Fibroblast of gingiva (primary cell): ENCODE measurements at places on chromosomes 3 and 15.
A peak's percentile ranks its signal among the peaks of the same experiment; 100 is the strongest.

- DNase-seq: no peak
Observed at GRCh38 chr3:63364910-63365309, 86.8 kb downstream of the SYNPR start.

DNA sequence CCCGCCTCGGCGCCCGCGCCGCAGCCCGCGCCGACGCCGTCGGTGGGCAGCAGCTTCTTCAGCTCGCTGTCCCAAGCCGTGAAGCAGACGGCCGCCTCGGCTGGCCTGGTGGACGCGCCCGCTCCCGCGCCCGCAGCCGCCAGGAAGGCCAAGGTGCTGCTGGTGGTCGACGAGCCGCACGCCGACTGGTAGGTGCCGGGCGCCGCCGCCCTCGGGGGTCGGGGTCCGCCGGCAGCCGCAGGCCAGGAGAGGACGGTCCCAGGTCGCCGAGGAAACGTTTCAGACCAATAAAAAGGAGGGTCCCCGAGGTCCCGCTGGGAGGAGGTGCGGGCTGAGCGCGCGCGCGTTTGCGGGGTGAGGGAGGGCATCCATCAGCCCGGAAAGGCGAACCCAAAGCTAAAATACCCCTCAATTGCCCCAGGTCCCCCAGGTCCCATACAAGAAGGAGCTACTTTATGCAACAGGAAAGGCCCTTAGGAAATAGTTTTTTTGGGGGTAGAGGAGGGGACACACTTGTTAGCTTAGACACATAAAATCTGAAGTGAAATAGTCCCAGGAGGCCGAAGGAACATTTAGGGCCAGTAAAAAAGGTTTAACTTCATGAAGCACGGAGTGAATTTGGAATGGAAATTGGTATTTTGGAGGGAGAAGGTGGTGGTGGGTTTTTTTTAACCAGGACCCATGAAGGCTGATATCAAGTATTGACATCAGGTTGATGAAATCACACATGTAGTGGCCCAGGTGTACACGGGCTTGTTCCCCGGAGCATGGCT lies 739 bp downstream of the SYN2 start:
- DNase-seq: no peak

GRCh38 chr15:39798382-39798781 lies 15.7 kb upstream of the FSIP1 start:
- DNase-seq: no peak

DNA sequence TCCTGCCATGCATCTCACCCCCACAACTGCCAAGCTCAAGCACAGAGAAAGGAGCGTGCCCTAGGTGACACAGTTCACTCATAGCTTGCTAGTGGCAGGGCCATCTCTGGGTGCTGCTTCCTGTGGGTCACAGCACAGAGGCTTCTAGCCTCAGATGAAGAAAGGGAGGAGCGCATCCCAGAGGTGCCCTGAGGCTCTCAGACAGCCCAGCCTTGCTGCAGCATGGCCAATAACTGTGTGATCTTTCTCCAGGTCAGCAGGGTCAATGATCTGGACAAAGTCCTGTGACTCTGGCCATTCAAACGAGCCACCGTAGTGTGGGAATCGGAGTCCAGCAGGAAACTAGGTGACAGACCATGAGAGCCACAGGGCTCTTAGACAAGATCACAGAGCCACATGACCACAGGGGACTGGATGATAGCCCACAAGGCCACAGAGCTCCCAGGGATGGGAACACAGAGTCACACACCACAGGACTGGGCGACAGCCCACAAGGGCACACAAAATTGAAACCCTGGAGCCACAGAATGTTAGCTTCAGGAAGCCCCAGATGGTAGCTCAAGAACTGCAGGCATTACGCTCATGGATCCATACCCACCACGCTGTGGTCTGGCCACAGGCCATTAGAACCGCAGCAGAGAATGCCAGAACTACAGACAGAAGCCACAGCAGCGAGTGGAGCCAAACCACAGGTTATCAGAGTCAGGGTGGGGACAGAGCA lies 25.9 kb upstream of the GRIP2 start:
- DNase-seq: no peak

DNA sequence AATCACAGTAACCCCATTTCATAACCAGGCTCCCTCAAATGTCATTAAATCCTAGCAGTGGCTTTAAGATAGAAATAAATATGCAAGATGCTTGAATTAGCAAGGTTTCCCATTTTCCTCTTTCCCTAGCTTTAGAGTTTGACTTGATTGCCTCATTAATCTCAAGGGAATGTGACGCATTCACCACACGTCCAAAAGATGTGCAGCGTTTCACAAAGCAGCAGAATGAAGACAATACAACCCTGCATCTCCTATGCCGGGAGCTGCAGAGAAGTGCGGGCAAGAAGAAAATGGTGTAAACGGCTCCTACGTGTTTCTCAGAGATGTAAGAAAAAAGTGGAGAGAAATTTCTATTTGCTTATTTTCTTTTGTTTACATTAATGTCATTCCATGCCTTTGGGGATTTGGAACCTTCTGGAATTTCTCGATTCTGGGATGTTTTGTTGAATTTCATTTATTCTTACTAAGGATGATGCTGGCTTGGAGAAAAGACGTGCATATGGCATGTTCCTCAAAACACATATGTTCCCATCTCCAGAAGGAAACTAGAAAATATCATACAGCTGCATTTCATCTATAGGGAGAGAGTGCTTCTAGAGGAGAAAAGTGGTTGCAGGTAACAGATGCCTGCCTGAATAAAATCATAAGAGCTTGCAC lies 27.8 kb upstream of the FRMD4B start:
- peak; percentile 16 for DNase-seq

DNA sequence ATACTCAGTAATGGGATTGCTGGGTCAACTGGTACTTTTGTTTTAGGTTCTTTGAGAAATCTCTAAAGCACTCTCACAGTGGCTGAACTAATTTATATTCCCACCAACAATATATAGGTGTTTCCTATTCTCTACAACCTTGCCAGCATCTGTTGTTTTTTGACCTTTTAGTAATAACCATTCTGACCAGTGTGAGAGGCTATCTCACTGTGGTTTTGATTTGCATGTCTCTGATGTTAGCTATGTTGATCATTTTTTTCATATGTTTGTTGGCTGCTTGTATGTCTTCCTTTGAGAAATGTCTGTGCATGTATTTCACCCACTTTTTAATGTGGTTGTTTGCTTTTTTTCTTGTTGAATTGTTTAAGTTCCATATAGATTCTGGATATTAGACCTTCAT lies 98.2 kb upstream of the DCBLD2 start:
- DNase-seq: no peak

DNA sequence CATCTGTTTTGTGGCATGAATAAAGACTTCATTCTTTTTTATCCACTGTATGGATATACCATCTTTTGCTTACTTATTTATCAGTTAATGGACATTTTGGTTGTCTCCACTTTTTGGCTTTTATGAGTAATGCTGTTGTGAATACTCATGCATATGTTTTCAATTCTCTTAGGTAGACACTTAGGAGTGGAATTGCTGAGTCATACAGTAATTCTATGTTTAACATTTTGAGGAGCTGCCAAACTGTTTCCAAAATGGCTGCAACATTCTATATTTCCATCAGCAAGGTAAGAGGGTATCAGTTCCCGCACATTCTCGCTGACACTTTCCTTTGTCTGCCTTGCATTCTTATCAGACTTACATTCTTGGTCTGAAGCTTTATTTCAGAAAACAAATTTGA lies 191.1 kb downstream of the WNT5A start:
- peak; percentile 70 for DNase-seq

DNA sequence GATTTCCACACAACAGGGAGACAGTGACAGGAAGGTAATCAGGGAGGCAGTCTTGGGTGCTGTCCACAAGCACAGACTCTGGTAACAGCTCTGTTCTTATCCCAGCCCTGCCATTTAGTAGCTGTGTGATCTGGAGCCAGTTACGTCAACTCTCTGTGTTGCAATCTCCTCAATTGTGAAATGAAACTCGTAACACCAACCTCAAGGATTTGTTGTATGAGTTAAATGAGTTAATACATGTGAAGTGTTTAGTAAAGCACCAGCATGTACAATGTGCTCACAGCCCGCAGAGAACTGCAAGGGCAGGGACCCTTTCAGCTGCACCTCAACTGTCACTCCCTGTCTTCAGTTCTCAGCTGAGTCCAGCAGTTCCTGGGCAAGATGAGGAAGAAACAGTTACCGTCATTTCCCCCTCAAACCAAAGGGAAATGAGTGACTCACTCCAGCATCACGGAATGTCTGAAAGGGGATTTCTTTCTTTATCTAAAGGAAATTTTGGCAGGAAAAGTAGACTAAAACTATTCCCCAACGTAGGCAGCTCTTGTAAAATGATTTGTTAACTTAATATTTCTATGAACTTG lies 39.9 kb upstream of the MB21D2 start:
- peak; percentile 90 for DNase-seq

GRCh38 chr3:175356899-175357324 lies 497.8 kb downstream of the NAALADL2 start:
- DNase-seq: peak; percentile 3

GRCh38 chr3:34301313-34301712 lies 502.9 kb downstream of the PDCD6IP start:
- DNase-seq: no peak

- peak; percentile 5 for DNase-seq
Observed at GRCh38 chr3:182682263-182683241, 110.8 kb upstream of the ATP11B start.

DNA sequence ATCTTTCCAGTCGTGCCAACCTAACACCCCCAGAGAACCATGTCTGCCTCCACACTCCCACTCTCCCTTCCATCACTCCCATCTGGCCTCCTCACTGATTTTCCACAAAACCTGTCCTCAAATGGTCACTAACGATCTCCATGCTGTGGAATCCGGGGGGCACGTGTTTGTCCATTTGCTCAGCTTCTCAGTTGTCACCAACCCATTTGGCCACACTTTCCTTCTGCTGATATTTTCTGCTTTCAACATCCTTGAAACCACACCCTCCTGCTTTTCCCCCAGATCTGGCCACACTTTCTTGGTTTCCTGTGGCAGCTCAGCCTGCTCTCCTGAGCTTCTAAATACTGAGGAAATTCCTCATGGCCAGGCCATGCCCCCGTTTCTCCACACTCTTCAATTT lies 257.2 kb upstream of the NSMCE3 start:
- no peak for DNase-seq

DNA sequence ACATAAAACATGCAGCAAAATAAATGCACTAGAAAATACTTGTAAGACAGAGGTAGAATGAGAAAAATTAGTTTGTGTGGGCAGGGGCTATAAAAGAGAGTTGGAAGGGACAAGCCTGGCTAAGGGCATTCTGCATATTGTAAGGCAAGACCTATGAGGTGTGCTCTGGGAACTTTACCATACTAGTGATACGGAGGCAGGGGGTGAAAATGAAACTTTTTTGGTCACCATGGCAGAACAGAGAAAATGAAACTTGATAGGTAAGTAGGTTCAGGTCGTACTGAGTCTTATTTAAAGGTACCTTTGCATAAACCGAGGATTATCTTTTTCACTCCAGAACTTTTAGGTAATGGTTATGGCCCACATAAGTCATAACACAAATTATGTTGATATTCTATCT lies 74.7 kb upstream of the ACKR4 start:
- DNase-seq: no peak

DNA sequence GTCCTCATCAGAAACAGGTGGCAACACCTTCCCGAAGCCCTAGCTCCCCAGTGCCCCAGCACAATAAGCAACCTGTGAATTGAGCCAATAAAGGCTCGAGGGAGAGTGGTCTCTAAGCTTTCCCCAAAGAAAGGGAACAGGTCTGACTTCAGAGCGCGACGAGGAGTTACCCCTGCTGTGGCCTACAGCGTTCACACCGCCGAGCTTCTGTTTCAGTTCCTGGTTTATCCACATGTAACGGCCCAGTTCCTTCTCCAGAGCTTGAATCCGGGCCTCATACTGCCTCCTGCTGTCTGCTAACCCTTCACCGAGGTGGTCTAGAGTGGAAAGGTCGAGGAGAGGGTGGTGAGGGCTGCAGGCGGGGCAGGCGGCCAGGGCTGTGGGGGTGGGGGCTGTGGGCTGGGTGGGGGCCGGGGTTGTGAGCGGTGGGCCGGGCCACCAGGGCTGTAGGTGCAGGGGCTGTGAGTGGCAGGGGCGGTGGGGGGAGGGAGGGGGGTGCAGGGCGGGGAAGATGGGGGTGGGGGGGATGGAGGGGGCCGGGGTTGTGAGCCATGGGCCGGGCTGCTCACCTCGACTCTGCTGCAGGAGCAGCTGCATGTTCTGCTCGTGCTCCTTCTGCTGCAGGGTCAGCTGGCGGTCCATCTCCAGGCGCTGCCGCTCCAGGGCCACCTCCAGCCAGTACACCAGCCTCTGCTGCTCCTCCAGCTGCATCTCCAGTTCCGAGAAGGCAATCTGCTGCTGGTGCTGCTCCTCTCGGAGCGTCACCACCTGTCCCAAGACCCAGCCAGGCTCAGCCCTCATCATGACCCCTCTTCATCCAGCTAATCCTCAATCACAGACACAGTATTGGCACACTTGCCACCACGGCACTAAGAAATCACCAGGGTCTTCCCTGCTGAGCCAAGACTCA lies 26.2 kb downstream of the KIF7 start:
- DNase-seq: no peak

DNA sequence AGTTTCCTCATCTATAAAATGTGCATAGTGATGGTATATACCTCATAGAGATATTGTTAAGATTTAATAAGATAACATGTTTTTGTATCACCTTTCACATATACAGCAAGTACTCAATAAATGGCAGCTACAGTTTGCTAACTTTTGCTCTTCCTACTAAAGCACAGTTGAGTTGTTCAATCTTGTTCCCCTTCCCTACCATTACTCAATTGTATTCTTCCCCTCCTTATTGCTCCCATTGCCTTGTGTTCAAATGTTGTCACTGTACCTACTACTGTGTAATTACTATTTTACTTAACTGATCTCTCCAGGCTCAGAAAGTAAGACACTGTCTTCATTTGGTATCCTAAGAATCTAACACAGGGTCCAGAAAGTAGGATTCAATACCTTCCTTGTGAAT lies 5.5 kb downstream of the CD47 start:
- DNase-seq: no peak

- DNase-seq: no peak
Observed at GRCh38 chr3:170962411-170962810, 54.0 kb upstream of the EIF5A2 start.

GRCh38 chr3:29583861-29584260 lies 303.0 kb downstream of the RBMS3 start:
- no peak for DNase-seq

DNA sequence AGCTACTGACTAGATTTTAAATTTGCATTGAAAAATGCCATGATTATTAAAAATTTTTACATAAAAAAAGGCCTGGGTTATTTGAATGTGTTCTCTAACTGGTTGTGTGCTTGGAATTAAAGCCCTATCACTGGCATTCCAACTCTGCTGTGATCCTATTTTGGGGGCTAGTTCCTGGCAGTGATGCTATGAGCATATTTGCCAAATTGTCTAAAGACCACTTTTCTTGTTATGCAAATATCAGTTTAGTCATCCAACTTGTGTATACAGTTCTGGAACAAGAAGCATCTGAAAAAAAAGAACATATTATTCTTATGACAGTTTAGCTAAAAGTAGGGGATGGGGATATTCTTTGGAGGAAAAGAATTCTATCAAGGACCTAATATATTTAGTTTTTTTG lies 243.4 kb upstream of the ZNF717 start:
- peak; percentile 25 for DNase-seq

DNA sequence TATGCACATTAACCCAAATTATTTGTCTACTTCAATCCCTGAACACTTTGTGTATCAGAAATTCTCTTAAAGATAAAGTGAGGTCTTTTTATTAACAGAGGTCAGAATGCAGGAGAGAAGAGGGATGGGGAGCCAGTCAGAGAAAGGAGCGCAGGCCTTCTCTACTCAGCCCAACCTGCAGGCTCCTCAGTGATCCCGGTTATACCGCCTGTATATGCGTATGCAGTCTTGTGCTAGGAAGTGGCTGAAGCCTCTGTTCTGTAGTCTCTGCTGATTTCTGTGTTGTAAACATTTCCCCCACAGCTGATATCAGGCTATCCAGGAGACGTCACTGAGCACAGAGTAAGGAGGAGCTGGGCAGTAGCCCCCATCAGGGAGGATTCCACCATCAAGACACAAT lies 57.9 kb downstream of the ABHD5 start:
- no peak for DNase-seq
